CD4-positive, alpha-beta T cell treated with Interleukin-15 for 1 hour (primary cell): ENCODE measurements at places on chromosomes 2 and 18.

GRCh38 chr18:75406491-75407445 lies 20.7 kb downstream of the SMIM21 start:
- DNase-seq, result no peak

GRCh38 chr2:222790932-222791331 lies 69.9 kb upstream of the ACSL3 start:
- DNase-seq, result no peak

DNA sequence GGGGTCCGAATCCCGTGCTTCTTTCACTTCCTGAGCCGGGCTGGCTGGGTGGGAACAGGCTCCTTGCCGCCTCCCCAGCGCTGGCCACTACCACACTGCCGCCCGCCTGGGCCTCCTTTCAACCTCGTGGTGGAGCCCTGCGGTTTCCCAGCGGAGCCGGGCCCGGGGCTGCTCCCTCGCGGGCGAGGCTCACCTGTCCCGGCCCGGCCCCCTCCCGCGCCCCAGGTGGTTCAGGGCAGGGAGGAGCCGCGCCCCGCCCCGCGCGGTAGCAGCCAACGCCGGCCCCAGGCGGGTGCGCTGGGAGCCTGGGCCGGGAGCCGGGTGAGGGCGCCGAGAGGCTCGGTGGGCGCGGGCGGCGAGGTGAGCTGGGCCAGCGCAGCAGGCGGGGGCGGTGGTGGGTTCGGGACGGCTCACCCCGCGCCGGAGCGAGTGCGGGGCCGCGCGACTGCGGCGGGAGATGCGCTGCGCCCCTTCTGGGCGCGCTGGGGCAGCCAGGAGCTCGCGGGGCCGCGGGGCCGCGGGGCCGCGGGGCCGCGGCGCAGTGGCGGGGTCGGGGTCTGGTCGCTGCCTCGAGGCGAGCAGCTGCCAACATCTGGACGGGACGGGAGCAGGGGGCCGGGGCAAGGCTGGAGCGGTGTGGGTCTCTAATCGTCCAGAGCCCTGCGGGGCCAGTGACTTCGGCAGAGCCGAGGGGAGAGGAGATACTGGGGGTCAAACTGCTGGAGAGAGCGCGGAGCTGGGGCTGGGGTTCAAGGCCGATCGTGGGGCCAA lies at the start of gene LYPD6B:
Gene LYPD6B, plus strand, starts transcription at position 258 of the 771 bp plus-strand sequence. CDS start 92,250 bp downstream, outside the sequence.
- DNase-seq, result no peak

GRCh38 chr2:21279525-21279924 lies 155.8 kb downstream of the TDRD15 start:
- DNase-seq, result no peak

DNA sequence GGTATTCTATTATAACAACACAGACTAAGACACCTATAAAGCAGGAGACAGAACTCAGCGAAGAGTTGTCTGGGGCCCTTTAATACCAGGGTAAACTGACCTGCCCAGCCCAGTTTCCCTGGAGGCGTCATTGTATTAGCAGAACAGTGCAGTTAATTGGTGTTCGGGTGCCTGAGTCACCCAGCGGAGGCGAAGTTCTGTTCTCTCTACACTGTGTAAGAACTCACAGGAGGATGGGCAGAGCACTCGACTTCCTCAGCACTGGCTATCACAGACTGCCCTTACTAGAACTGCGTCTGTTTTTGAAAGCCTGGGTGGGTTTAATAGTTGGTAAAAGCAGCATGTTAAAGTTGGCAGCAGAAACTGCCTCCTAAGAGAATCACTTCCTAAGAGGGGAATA lies 106.5 kb upstream of the ATP8B1 start:
- no peak for DNase-seq

DNA sequence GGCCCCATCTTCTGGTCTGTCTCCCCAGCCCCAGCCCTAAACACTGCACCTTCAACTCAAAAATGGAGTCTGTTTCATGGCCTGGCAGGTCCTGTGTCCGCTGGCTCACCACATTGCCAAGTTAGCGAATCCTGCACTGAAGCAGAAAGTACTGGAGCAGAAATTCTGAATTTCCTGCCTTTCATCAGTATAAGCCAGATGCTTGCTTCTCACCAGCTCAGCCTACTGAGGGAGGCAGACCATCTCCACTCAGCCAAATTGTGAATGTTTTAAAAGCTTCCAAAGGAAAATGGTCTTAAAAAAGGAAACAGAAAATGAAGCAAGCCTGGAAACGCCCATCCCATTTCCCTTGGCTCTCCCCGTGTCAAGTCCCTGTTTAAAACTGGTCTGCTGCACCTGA lies 157.8 kb downstream of the C1D start:
- DNase-seq, result no peak

DNA sequence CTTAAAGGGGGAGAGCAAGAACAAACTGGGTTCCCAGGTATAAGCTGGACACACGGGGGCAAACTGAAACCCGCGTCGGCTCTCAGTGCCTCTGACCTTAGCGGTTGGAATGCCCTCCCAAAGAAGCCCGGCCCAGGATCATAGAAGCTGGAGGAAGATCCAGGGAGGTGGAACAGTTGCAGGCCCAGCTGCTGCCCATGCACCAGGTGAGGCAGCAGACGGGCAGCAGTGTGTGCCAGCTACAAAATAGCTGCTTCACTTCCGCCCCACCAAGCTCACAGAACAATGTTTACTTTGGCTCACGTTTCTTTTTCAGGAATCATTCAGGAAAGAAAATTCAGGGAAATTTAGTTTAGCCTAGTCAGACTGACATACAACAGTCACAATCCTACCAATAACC lies 3.9 kb upstream of the ERMN start:
- DNase-seq, result no peak

DNA sequence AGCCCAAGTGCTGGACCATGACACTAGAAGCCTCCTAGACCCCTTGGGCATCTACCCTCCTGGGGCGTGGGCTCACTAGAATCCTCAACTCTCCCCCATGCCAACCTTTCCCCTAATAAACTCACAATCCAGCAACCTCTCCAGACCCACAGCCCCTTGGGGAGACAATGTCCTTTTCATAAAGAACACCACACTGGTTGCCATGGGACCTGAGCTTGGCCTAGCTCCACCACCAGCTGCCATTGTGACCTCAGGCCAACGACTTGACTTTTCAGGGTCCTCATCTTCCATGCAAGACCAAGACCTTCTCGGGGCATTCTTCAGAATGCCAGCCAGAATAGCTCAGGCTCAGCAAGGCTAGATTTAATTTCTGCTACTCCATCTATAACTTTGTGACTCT lies 128.1 kb upstream of the NPAS2 start:
- DNase-seq, result no peak

DNA sequence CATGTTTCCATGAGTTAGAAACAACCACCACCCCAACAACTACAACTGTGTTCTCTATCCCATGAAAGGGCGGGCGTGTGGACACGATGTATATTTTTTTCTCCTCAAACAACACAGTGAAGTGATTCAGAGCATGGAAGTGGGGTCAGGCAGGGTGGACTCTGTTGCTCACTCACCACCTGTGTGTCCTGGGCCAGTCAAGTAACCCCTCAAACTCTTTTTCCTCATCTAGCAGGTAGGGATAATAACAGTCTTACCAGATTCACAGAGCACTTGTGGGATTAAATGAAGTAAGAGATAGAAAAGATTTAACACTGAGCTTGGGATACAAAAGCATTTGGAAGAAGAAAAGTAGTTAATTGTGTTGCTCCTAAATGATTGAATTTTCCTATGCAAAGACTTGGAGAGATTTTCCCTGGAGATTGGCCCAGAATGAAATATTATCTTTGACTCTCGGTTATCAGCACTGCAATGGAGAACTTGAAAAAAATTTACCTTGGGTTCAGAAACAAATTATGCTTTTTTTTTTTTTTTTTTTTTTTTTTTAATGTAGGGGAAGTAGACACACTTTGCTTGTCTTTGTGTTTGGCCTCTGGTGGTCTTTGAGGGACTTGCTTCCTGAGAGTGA lies 161.9 kb upstream of the EPAS1 start:
- DNase-seq, result no peak

GRCh38 chr18:2905854-2906703 lies 59.3 kb downstream of the EMILIN2 start:
- DNase-seq, result peak; percentile 56

DNA sequence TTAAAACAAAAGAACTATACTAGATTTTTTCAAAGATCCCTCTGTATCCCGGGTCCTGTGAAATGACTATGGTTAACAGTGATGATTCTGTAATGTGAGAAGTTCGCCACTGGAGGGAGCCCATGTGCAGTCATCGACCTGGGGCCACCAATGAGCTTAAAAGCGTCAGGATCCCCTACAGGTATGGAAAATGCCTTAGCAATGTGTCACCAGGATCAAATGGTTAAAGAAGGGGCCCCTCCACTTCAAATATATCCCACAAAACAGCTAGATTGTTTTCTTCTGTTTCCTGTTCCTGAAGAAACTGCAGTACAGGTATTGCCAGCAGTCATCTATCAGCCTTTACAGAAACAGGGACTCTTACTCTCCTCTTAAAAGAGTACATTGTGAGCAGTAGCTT lies 15.3 kb downstream of the CHRNA1 start:
- peak; percentile 62 for DNase-seq

- no peak for DNase-seq
Measured at GRCh38 chr2:236121546-236121945, 46.6 kb downstream of the GBX2 start.

GRCh38 chr2:14567561-14567960 lies 65.0 kb upstream of the LRATD1 start:
- DNase-seq, result no peak

GRCh38 chr2:86225581-86225980 lies 26.3 kb downstream of the MRPL35 start:
- DNase-seq, result peak; percentile 74

DNA sequence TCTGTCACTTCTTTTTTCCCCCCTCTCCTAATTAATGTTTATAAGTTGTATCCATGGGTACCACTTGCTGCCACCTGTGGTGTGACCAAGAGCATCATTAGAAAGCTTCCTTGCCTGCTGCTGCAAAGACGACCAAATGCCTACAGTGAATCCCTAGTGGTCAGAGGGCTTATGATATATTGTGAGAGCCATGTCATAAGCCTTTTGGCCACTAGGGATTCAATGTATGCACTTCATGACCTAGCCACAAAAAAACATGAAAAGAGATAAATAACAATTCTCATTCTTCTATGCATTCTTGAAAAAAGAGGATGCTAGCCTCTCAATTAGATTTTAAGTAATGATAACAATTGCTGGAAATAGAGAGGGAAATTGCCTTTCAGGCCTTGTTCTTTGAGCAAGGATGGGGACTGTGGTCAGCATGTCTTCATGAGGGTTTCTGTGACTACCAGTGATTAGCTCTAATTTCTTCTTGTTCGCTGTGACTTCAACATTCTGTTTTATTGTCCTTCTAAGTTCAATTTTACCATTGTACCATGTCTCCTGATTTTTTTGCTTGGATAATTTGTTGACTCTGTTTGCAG lies 435.3 kb downstream of the TGIF1 start:
- DNase-seq, result no peak

DNA sequence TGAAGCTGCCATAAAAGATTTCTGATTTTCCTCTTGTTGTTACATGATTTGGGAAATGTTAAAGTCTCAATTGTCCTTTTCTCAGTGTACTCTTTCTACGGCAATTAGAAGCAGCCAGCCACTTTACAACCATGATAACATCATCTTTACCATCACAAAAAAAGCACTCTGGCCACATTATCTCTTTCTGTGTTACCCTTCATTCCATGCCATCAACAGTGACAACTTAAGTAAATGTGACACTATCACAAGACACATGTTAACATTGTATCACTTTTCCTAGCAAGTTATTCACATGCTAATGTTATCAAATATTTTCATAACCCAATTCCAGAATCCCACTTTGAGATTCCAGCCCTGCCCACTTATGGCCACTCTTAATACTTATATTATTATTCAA lies 131.2 kb downstream of the TMX3 start:
- no peak for DNase-seq

GRCh38 chr2:80830891-80831290 lies 526.3 kb upstream of the LRRTM1 start:
- no peak for DNase-seq

GRCh38 chr18:26813043-26813442 lies 52.5 kb downstream of the AQP4 start:
- DNase-seq, result no peak
